Caudate nucleus (tissue), 63 donors: ENCODE measurements at places on chromosomes 7 and 10.

- no peak for DNase-seq
Observed at GRCh38 chr7:3238525-3239210, 62.4 kb upstream of the SDK1 start.

- DNase-seq = no peak
Observed at GRCh38 chr10:120279196-120279595, 177.8 kb upstream of the PLPP4 start.

- DNase-seq = no peak
Observed at GRCh38 chr7:158716802-158717201, 12.2 kb upstream of the NCAPG2 start.

DNA sequence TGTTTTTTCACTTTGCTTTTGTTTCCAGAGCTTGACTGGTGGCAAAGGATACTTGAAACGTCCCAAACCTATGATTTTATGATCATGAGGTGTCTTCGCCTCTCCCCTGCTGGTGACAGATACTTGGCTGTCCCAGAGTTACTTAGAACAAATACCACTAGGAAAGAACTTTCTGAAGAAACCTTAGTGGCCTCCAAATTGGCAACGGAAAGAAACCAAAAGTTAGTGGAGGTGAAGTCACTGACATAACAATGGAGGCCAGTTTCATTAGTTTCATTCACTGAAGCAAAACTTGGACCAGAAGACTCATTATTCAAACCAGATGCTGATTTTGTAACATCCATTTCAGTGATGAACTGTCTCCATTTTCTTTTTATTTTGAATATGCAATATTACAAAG lies 68.6 kb downstream of the JAZF1 start:
- no peak for DNase-seq

DNA sequence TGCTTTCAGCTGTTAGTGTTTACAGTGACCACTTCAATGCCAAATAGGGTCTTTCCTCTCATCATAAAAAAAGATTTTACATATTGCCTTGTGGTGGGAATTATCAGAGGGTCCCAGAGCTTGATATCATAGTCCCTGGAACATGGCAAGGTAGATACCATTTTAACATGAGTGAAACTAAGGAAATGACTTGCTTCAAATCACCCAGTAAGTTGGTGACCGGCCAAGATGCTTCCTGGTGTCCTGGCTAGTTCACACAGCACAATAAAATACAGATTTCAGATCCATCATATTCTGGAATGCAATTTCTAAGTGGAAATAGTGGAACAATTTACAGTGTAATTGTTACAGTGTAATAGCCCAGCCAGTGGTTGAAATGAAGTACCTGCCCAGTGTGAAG lies 36.6 kb downstream of the CNNM1 start:
- no peak for DNase-seq

DNA sequence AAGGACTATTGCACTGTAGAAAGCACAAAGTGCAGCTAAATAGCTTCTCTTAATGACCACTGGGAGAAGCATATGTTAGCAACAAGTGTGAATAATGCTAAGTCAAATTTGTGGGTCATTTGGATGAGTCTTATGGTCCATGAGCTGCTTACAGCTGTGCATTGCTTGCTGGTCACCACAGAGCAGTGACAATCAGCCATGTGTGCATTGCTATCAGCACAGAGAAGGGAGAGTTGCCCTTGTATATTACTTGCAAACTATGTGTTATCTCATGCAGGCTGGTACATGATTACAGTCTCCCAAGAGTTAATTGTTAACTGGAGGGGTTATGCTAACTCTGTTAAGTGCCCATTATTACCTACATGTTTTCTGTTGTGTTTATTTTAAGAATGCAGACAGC lies 25.7 kb downstream of the MRPS33 start:
- no peak for DNase-seq

GRCh38 chr10:110737886-110738634 lies 93.9 kb downstream of the RBM20 start:
- DNase-seq = no peak

GRCh38 chr10:73136627-73137026 lies 26.4 kb downstream of the NUDT13 start:
- DNase-seq = no peak

GRCh38 chr7:17313194-17313593 lies 14.7 kb downstream of the AHR start:
- no peak for DNase-seq

DNA sequence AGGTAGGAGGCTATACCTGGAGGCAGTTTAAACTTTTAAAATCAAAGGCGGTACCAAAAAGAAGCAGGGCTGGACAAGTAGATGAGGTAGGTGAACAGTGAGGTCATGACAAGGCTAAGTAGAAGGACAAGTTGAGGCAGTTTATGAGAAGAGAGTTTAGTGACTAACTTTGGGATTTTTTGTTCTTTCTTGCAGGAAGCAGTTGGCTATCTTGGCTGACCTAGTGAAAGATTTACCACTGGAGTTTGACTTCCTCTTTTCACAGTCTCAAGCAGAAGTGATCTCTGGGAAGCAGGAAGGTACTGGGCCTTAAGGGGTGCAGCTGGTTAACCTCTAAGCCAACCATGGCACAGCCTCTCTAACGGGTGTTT lies 26.3 kb downstream of the ENTPD7 start:
- DNase-seq = no peak
